ENCODE measurements at places on chromosomes 7 and 10.

GRCh38 chr7:100822236-100823139, 4.8 kb downstream of the EPHB4 start:
- no peak for DNase-seq

DNA sequence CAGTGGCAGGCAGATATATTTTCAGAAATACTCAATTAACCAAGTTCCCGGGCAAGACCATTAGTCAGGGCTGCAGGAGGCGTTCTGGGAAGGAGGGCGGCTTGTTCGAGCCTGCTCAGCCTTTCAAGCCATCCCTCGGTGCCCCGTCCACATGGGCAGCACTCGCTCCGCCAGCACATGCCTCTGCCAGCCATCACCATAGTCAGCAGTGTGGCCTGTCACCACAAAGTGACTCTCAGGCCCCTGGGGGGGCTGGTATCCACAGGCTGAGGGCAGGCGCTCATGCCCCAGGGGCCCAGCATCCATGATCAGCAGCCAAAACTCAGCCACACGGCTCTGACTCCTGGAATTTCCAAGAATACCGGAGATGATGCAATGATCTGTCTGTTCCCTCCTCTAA, 81.9 kb downstream of the CHST15 start:
- no peak for DNase-seq

- DNase-seq: no peak
Measured at GRCh38 chr10:107803546-107803945, 639.0 kb upstream of the SORCS1 start.

DNA sequence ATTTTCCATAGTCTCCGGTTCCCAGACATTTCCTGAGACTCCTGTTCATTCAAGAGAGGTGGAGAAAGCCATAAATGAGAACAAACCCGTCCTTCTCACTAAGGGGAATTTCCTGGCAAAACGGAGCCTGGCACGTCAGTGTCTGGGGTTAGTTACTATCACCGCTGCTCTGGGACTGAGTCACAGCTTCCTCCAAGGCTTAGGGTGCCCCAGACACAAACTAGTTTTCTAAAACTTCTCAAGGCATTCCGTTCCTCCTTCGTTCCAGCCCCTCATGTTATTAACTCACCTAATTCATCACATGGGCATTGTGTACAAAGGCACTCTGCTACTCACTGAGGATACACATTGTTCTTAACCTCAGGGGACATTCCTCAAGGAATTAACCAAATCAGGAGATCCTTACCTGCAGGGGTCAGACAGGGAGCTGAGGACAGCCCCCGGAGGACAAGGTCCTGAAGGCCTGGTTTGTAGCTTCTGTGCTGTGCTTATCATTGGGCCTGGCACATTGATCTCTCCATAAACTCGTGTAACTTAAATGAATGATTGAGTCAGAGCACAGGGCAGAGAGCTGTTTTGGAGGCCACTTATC, 103.0 kb upstream of the KLF6 start:
- no peak for DNase-seq

- no peak for DNase-seq
Measured at GRCh38 chr10:104072786-104073185, 12.9 kb downstream of the COL17A1 start.

- no peak for DNase-seq
Measured at GRCh38 chr10:408236-408635, 273.0 kb downstream of the ZMYND11 start.
